ENCODE measurements at places on chromosomes 4 and X.

- no peak for DNase-seq
Observed at GRCh38 chr4:129384974-129385373, 289.0 kb downstream of the C4orf33 start.

- no peak for DNase-seq
Observed at GRCh38 chr4:75683482-75684155, 10.4 kb upstream of the G3BP2 start.

DNA sequence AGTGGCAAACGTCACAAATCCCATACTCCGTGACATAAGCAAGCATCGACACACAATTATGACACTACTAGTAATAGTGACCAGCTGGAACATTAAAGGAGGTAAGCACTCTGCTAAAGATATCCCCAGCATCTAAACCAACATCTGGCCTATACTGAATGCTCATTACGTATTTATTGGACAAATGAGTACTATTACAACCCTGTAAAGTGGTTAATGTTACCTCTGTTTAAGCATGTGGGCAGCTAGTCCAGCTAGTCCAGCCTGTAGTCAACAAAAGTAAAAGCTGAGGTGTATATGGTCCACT is 419 bp upstream of the RPGR start:
- DNase-seq: no peak

DNA sequence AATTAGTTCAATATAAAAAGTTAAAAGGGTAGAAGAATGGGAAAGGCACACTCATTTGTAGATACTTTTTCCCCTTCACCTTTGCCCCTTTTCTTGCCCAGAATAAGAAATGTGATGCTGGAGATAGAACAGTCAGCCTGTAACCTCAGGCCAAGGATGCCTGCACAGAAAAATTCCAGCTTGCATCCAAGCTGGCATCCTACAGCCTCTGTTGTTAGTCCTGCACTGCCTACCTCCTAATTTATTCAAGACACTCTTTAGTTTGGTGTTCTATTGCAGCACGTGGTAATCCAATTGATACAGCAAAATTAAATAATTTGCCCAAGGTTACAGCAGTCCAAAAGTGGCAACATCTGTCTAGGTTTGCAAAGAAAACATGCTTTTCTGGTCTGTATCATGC is 9.7 kb upstream of the USO1 start:
- no peak for DNase-seq

- DNase-seq: no peak
Observed at GRCh38 chr4:1824746-1825145, 31.2 kb downstream of the LETM1 start.

DNA sequence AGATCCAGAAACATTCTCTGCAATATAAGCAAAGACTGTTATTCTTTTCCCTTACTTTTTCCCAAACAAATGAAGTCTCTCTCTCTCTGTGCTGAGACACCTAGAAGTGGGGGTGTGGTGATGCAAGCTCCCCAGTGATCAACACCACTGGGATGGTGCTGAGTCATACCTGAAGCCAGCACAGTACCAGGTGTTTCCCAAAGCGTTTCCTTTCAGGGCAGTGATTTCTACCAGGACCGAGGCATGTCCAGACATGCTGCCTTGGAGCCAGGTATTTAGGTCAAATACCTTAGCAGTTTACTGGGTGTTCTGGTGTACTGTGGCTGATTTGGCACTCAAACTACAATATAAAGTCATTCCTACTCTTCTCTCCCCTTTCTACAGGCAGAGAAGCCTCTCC is 726.5 kb downstream of the FAM133A start:
- DNase-seq: peak; percentile 14

DNA sequence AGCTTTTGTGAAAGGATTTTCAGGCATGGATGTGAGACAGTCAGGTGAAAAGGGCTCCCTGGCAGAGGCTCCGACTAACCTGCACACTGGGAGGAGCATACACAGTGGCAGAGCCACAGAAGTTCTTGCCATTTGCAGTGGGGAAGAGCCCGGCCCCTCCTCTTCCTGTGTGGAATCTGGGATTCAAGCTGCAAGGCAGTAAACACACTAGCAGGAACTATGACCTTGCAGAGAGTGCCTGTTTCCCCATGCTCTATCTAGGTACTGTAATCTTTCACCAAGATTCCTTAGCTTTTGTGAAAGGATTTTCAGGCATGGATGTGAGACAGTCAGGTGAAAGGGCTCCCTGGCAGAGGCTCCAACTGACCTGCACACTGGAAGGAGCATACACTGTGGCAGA is 19.8 kb upstream of the HEPH start:
- DNase-seq: no peak

DNA sequence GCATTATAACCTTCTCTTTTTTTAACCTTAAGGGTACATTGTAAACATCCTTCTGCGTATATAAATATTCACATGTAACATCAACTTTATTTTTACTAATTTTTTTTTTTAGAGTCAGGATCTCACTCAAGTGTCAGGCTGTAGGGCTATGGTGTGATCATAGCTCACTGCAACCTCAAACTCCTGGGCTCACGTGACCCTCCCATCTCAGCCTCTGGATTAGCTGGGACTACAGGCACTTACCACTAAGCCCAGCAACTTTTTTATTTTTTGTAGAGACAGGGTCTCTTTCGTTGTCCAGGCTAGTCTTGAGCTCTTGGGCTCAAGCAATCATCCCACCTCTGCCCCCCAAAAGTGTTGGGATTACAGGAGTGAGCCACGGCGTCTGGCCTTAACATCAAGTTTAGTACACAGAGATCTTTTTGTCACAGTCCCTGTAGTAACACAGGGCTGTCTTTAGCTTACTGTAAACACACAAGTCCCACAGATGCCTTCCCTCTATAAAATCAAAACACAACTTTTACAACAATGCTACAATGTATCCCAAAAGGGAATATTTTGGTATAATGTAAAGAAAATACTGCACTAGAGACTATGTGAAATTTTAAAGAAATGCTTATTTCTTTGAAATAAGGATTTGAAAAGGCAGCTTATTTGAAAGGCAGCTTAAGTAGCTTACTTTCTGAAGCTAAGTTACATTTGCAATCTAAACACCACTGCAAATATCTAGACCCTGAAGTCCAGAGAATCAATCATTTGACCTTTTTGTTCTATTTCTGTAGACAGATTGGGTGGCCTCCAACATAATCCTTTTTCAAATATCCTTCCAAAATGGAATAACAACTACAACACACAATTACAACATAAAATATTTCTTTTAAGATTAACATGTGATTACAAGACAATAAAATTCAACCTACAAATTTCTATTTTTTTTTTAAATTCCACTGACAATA is 116.0 kb downstream of the APBB2 start:
- no peak for DNase-seq

GRCh38 chr4:23828020-23828715 is 61.7 kb downstream of the PPARGC1A start:
- DNase-seq: no peak

DNA sequence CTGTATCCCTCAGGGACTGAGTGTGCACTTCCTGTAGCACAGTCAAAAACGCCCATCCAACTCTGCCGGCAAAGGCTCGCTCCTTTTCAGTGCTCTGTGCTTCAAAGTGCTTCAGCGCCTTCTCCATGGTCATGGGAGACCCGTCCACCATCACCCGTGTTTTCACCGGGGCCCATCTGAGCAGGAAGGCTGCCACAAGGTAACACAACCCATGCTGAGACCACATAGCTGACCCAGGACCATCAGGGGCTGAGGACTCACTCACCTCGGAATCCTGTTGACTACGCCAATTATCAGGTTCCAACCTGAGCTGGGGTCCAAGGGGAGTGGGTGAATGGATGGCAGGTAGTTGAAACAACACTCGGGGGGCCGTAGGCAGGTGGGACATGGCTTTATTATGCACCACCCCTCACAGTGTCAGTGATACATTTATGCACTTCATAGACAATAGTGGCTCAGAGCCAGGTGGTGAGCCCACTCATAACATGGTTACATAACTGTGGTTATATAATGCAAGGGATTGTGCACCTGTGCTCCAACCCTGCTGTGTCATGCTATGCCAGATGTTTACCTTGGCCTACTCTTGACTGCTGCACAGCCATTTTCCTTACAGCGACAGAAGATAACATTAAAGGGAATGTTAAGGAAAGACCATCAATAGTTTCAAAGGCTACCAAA is 227.8 kb downstream of the ADGRL3 start:
- DNase-seq: no peak

- peak; percentile 73 for DNase-seq
Observed at GRCh38 chr4:183960046-183960420, 54.9 kb downstream of the STOX2 start.
